ENCODE measurements at places on chromosomes 3 and 15.

DNA sequence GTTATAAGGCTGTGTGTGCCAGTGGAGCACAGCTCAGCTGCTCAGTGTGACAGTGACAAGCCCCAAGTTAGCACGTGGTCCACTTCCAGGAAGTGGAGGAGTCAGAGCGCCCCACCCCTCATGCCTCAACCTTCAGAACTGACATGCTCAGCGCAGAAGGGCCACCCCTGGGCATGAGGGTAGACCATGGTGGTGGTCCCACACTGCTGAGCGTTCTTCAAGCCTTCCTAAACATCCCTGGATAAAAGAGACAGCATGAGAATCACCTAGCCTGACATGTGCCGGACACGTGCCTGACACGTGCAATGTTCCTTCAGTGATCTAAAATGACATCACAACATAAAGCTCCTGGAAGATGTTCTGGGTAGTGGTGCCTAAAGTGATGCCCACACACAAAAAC, 16.8 kb downstream of the ATP10A start:
- DNase-seq, result no peak

GRCh38 chr3:46386205-46386604, 15.5 kb downstream of the CCR5 start:
- no peak for DNase-seq

DNA sequence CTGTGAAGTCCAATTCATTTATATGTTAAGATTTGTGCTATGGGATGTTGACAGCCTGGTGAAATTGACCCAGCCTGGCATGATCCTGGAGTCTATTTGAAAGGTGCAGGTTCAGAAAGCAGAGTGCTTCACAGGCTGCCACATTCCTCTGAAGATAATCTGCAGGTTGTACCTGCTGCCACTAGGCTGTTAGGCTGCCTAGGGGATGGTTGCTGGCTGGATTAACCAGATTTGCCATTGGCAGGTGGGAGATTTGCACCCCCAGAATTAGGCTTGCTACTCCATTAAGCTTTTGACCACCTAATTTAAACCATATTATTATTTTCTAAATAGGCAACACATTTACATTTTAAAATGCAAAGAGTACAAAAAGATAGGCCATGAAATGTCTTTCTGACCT, 85.8 kb upstream of the RASGRP1 start:
- DNase-seq, result no peak

DNA sequence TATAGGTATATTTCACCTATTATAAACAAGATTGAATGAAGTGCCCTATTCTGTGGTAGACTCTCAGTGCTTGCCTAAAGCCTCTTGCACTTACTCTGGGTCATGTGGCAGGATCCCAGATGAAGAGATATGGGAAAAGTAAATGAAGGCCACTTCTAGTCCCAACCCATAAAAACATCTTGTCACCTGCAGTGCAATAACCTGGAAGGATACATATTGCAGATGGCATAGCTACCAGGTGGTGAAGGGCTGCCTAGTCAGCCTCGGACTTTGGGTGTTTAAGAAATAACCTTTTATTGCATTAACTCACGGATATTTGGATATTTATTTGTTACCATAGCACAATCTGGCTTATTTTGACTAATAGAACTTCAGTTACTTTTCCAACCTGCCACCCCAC, 367.1 kb downstream of the UNC13C start:
- no peak for DNase-seq

- DNase-seq, result no peak
Observed at GRCh38 chr3:69009559-69010410, 3.7 kb downstream of the EOGT start.

DNA sequence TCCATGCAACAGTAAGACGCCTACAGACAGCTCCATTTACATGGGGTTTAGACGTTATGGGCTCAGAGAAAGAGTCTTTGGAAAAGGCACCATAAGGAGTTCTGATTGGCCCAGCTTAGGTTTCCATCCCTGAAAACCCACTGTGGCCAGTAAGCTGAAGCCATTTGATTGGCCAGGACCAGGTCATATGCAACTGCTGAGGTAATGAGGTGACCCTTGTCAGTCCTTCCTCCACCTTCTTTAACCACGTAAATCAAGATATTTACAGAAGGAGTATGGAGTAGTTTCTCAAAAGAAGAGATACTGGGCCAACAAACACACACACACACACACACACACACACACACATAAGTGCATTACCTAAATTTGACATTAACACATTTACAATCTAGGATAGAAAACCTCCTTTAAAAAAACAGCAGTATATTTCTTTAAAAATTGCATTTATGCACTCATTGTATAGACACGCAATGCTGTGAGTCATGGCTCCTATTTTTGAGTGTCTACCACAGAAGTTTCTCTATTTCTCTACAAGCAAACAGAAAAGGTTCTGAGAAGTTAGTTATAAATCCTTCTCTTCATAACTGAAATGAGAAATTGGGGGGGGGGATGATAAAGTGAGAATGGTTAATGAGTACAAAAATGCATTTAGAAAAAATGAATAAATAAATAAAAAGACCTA, 16.3 kb upstream of the MB21D2 start:
- DNase-seq, result no peak

DNA sequence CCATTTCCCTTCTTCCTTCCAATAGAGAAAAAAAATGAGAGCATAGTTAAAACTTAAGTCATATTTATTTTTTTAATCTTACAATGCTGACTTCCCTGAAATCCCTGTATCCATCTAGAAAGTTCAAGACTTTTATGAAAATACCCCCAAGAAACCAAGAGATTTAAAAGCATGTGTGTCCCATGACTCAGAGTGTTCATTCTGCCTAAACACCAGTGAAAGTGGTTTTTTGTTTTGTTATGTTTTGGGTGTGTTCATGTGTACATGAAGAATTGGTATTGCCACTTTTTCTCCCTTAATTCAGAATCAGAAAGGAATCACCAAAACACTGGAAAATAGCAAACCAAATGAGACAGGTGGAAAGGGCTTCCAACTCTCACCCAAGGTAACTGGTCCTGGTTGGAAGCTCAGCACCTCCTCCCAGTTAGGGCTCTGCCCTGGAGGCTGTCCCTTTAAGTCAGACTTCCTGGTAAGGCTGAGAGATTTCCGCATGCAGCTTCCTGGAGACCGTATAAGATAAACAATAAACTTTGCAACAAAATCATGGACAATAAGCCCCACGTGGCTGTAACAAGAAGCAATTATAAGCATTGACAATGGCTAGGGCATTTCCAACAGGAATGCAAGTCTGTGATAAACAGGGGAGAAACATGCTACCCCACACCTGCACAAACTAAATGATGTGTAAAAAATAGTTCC, 121.9 kb upstream of the ARHGEF3 start:
- no peak for DNase-seq

DNA sequence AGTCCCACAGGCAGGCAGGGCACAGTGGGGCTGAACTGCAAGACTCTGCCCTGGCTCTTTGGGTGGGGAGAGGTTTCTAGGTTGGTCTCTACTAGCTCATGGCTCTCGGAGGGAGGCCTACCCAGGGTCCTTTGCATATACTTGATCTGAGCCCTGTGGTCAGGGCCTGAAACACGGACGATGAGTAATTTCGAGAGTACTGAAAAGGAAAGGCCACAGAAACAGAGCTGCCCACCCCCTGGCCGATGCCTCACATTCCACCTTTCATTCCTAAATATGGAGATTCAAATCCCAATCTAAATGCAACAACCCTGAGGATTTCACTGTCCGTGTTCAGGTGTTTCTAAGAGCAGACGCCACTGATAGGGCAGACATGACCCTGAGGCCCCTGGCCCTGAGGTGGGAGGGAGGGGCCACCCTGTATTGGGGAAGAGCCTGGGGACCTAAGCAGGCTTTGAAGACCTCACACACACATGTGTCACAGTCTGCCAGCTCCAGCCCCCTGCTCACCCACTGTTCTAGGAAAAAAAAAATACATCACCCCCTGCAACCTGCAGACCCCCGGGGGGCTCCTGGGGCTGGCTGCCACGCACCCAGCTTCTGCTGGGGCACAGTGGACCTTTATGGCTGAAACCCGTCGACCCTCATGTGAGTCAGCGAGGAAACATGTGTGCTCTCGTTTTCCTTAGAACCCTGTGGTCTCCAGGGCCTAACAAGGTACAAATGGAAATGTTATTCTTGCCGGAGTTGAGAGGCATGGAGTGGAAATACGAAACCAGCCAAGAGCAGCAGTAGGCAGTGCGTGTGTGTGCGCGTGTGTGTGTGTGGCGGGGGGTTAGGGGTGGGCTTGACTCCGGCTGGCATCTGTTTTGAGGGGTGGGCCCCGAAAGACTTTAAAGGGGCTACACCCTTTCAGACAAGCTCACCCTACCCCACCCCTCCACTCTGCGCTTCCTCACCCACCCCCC, 112.7 kb downstream of the CHSY1 start:
- no peak for DNase-seq

DNA sequence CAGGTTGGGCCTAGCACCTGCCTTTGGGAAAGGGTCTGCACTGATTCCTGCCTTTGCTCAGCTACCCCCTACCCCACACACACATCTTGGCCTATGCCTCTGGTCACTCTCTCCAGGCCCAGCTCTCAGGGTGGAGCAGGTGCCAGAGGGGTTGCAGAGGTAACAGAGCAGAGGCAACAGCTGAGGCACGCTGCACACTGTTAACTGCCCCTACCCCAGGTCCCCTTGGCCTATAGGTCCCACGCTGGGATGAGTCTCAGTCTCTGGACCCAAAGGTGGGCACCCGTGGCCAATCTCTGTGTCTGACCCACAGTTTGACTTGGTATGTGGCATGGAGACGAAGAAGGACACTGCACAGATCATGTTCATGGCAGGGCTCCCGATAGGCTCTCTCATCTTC, 24.8 kb downstream of the SLC22A14 start:
- no peak for DNase-seq

DNA sequence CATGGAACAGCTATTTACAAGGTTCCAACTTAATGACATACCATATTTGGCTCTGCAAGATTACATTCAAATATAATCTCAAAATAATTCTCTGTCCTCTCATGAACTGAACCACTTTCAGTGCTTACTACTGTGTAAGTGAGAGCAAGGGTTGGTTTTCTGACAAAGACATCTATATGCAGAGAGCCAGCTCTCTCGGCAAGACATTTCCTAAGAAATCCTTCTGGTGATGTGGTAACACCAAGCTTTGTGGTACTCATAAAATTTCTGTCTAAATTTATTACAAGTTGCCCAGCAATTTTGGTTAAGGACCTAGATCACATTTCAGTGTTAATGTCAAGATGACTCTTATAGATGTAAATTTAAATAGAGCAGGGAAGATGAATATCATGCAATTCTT, 184.9 kb downstream of the GAP43 start:
- no peak for DNase-seq

- DNase-seq, result no peak
Observed at GRCh38 chr3:13888576-13888975, 8.7 kb upstream of the WNT7A start.

DNA sequence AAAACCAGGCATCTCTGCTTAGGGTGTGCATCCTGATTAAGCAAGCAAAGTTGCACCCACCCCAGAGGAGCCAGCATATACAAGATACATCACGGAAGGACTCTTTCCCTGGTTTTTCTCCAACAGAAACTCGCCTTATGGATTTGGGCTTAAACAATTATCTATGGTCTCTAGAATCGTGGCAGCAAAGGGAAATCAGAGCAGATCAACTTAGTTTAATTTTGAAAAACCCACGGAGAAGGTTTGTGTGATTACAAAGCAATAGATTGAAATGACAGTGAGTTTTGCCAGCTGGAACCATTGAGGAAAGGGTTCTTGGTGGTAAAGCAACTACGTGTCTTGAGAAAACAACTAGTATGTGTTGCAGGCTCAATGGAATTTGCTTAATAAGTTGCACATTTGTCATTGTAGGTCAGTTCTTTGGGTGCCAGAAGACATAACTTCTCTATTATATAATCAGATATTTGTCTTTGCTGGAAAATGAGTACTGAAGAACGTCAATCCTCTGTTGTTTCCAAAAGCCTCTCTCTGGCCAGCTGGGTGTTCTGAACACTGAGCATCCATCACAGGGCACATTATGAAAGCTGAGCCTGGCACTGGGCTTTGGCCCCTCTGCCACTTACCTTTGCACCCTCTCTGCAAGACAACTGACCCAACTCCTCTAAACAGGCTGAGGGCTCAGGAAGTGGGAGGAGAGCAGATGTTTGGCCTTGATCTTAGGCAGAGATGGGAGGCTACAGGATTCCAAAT, 75.7 kb upstream of the FBN1 start:
- DNase-seq, result no peak

- no peak for DNase-seq
Observed at GRCh38 chr3:49006408-49007067, 653 bp upstream of the WDR6 start.

DNA sequence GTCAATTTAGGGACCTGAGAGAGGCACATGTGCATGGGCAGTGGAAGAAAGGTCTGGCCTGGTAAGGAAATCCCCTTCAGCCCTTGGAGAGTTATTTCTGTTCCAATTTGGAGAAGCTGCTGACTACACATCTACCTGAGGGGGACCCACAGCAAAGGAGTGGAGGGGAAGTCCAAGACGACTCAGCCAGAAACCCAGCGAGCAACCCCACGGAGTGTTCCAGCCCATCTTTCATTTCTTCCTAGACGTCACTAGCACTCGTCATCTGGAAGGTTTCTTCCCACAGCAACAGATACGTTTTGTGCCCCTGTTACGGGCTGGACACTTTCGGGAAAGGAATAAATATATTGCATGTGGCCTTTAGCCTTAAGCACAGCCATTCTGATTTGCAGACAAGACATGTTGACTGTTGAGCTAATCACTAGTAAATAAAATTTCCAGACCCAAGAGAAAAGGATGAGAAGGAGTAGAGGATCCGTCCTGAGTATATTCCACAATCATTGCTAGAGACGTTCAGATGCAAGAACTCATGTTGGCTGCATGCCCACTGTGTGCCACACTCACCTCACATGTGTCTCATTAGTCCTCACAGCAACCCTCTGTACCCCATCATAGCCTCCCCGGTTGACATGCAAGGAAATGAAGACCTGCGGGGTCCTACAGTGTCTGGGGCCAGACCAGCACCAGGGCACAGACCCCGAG, 7.8 kb upstream of the FAM174B start:
- no peak for DNase-seq

DNA sequence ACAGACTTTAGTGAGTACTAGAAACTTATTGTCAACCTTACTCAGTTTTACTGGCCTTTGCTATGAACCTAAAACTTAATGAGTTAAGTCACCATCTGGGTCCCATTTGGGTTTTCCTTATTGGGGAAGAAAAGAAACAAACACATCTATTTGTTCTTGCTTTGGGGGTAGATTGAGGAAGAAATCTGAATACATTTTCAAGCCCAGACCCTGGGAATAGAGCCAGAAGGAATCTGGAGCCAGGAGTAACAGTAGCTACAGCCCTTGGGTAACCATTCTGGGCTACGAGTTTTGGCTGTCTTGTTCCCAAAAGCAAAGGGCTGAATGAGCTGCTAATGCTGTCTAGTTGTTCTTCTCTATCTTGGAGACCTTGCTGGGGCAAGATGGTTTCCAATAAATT, 16.5 kb downstream of the SLC12A1 start:
- DNase-seq, result no peak

DNA sequence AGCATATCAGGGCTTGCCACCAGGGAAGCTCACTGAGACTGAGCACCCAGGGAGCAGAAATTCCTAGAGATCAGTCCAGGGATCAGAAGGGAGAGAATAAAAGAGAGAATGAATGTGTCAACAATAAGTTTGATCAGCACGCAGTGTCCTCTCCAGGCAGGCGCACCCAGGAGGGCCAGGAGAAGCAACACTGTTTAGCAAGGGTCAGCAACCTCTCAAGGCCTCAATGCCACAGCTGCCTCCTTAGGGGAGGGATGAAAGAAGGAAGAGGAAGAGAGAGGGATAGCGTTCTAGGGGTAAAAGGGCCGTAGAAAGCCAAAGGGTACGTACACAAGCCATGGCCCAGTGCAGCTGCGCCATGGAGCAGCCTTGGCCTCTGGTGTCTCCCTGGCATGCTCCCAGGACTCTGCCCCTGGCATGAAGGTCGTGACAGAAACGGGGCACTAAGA, 399.8 kb downstream of the SHQ1 start:
- DNase-seq, result no peak
